ENCODE measurements at places on chromosomes 6 and 20. TPM values are rescaled to one million over a fixed set of nuclear protein-coding genes. Genes with fewer than 3 reads are reported as not detected.

DNA sequence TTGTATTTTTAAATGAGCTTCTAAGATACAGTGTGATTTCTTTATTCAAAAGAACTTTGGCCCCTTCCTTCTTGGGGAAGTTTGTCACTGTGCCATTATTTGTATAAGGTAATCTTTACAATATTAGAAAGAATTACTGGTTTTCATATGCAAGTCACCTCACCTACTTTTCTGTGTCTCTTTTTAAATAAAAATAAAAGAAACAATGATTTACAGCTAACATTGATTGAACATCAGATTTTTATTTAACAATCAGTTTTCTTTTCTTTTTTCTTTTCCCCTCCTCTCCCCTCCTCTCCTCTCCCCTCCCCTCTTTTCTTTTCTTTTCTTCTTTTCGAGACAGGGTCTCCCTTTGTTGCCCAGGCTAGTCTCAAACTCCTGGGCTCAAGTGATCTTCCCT lies 46.0 kb downstream of the CDC40 start:
- DNase-seq = no peak

DNA sequence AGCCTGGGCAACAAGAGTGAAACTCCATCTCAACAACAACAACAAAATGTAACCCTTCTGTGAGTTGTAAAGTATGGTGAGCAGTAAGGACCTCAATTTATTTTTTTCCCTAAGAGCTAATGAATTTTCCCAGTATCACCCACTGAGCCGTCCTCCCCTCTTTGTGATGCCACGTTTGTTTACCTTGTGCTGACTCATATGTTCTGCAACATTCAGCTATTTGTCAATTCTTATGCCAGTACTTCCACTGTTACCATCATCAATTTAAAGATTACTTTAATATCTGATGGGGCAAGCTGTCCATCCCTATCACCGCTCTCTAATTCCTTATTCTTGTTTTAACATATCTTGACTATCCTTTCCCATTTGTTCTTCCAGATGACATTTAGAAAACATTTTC lies 37.5 kb downstream of the MAK start:
- peak; percentile 26 for DNase-seq

GRCh38 chr6:39999006-39999867 lies 65.0 kb upstream of the MOCS1 start:
- no peak for DNase-seq

GRCh38 chr20:37526839-37527637 lies 638 bp downstream of the BLCAP start:
- no peak for DNase-seq

- DNase-seq = no peak
Measured at GRCh38 chr6:47483853-47484546, 6.4 kb downstream of the CD2AP start.

DNA sequence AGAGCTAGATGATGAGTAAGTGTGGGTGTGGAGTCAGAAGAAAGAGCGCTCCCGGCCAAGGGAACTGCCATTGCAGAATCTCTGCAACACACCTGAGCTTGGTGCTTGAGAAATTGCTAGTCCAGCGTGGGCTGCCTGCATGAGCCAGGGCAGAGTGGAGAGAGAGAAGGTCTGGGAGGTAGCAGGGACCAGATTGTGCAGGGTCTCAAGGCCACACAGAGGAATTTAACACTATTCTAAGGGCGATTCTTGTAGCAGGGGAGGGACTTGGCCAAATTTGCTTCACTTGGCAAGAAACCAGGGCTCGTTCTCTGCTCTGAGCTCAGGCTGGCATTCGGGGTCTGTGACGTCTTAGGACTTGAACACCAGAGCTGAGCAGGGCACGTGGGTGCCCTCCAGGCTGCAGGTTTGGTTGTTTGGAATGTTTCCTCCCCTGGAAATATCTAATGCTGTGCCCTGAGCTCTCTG lies 53.5 kb downstream of the BCAS4 start:
- DNase-seq = no peak

GRCh38 chr6:16493112-16493511 lies 254.7 kb downstream of the GMPR start:
- no peak for DNase-seq

GRCh38 chr20:4136078-4136966 lies 121.0 kb upstream of the RNF24 start:
- no peak for DNase-seq

DNA sequence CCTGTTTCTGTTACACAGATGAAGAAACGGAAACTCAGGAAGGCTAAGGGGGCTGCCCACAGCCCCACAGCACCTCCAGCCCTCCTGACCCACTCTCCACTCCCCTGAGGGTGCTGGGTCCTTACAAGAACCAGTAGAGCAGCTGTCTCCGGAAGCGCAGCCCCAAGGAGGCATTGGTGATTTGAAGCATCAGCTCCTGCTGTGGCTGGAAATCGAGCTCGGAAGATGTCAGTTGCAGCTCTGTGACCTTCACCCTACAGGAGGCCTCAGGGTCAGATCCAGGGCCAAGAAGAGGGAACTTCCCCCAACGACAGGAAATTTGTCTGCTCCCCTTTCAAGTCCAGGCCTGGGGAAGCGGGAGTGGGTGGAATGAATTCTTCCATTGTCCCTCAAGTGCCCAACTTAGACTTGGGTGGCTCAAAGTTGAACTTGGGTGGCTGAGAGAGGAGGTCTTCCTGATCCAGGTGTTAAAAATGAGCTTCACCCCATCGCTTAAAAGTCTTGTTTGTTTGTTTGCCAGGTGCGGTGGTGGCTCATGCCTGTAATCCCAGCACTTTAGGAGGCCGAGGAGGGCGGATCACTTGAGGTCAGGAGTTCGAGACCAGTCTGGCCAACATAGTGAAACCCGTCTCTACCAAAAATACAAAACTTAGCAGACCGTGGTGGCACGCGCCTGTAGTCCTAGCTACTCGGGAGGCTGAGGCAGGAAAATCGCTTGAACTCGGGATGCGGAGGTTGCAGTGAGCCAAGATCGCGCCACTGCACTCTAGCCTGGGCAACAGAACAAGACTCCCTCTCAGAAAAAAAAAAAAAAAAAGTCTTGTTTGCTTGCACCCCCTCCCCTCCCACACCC lies 1.9 kb downstream of the PLTP start:
- DNase-seq = no peak

GRCh38 chr6:163843218-163843617 lies 428.7 kb downstream of the QKI start:
- DNase-seq = no peak

- DNase-seq = no peak
Measured at GRCh38 chr20:15512916-15513315, 1060.3 kb downstream of the KIF16B start.

GRCh38 chr6:80696268-80696667 lies 589.8 kb downstream of the BCKDHB start:
- no peak for DNase-seq

DNA sequence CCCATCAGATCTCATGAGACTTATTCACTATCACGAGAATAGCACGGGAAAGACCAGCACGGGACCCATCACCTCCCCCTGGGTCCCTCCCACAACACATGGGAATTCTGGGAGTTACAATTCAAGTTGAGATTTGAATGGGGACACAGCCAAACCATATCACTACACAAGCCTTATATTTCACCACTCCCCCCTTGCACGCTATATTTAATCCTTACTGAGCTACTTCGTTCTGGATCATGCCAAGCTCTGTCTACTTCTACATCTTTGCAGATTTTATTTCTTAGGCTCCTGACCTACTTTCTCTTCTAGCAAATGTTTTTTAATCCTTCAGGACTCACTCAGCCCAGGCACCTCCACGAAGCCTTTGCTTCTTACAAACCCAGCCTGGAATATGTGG lies 452.6 kb upstream of the SOX4 start:
- DNase-seq = no peak

DNA sequence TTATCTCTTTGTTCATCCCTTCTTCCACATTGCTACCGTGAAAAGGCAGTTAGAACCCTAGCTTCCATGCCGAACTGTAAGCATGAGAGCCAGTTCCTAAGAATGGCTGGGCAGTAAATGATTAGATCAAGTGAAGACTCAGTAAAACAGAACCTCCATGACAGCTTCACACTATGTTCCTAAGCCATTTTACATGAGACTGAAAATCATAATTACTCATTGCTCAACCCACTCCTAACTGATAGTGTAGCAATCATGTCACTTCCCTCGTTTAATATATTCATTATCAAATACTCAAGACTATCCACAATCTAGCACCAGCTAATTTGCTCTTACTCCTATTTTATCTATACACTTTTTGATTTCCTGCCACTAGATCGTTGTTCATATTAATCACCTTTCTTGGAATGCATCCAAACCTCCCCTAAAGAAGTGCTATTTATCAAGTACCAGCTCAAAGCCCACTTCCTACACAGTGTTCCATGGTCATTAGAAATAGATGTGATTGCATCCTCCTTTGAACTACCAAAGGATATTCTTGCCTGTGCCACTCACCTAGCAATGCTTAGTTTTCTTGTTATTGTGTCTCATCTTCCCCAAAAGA lies 6.0 kb downstream of the TMEM30A start:
- DNase-seq = peak; percentile 33

DNA sequence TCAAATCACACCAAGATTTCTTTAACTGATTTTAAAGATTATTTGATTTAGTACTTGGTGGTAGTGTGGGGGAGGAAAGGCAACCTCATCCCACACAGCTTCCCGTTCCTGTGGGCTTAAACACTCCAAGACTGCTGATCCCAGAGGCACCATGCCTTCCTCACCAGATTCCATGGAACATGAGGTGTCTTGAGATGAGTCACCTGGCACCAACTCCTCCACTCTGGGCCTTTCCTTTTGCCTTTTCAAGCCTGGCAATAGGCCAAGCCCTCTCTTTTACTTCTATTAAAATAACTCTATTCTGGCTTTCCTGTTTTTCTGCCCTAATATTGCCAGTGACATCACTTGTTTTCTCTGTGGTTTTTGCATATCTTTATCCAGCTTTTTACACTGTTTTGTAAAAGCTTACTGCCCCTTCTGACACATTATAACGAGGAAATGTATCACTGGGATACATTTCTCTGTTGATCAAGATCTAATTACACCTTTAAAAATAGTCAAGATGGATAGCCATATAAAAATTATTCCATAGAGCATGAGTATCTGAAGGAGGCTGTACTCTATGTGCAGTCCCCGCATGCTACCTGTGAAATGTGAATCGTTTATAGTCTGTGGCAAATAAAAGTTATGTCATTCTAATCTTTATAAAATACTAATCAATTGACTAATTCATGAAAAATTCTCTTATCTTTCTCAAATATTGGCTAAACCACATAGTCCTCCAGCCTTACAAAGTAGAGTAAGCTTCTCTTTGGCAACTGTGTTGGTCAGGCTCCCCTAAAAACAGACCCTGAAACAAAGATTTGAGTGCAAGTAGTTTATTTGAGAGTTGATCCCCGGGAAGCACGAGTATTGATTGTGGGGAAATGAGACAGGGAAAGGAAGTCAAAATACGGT lies 257.8 kb upstream of the KCNQ5 start:
- DNase-seq = peak; percentile 93

DNA sequence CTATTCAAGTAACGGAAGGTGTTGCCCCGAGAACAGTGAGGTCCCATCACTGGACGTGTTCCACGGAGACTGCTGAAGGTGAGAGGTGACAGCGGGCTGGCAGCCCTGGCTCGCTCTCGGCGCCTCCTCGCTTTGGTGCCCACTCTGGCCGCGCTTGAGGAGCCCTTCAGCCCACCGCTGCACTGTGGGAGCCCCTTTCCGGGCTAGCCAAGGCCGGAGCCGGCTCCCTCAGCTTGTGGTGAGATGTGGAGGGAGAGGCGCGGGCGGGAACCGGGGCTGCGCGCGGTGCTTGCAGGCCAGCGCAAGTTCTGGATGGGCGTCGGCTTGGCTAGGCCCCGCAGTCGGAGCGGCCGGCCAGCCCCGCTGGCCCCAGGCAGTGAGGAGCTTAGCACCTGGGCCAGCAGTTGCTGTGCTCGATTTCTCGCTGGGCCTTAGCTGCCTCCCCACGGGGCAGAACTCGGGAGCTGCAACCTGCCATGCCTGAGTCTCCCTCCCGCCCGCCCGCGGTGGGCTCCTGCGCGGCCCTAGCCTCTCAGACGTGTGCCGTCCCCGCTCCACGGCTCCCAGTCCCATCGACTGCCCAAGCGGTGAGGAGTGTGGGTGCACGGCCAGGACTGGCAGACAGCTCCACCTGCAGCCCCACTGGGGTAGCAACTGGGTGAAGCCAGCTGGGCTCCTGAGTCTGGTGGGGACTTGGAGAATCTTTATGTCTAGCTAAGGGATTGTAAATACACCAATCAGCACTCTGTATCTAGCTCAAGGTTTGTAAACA lies 77.6 kb downstream of the RNF182 start:
- DNase-seq = no peak

DNA sequence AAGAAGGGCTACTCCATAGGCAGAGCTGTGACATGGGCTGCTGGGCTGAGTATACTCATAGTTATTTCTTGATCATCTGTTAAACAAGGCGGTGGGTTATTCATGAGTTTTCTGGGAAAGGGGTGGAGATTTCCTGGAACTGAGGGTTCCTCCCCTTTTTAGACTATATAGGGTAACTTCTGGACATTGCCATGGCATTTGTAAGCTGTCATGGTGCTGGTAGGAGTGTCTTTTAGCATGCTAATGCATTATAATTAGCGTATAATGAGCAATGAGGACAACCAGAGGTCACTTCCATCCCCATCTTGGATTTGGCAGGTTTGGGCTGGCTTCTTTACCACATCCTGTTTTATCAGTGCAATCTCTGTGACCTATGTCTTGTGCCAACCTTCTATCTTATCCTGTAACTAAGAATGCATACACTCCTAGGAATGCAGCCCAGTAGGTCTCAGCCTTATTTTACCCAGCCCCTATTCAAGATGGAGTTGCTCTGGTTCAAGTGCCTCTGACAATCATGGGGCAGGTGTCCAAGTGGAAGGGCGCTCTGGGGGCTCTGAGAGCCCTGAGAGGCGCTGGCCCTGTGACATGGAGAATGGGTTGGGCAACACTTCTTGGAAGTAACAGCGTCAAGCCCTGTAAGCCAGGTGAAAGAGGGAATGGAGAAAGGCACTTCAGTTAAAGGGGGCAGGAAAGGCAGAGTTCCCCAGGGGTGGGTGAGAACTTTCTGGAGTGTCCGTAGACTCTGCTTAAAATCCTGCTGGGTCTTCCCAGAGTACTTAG lies 354.2 kb upstream of the SULF2 start:
- DNase-seq = no peak

DNA sequence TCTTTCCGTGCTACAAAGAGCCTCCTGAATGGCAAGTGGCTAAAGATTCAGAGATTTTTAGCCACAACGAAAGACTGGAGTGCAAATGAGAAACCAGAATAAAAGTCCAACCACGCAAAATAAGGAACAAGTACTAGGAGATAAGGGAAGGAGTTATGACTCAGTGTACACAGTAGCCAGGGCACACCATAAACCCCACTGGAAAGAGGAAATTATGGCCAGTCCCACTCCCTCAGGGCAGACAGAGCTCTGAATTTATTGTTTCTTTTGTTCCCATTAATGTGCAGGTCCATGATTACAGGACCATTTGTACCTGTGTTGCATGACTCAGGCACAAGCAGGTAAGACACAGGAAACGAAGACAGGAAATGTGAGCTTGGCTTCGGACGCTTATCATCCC lies 150.3 kb upstream of the PREP start:
- no peak for DNase-seq

- DNase-seq = peak; percentile 33
Measured at GRCh38 chr6:74939151-74939708, 266.6 kb downstream of the COL12A1 start.

The MAFB gene
- total RNA-seq = 3.0 TPM

The VIP gene
- total RNA-seq = 0.65 TPM

The DZANK1 gene
- total RNA-seq = 0.40 TPM

The HCRTR2 gene
- not detected for total RNA-seq

The SLCO4A1 gene
- 0.65 TPM for total RNA-seq

The FOXA2 gene
- not detected for total RNA-seq

The OR2B6 gene
- total RNA-seq = not detected

The KIAA1755 gene
- total RNA-seq = not detected

The NRN1 gene
- total RNA-seq = 28.1 TPM

The TINAG gene
- total RNA-seq = not detected

The KCNG1 gene
- total RNA-seq = 2.4 TPM

The SCUBE3 gene
- total RNA-seq = 0.60 TPM

The HLA-DQA1 gene
- not detected for total RNA-seq
